ENCODE measurements at places on chromosomes 5 and 9.

GRCh38 chr5:154647761-154648145, 107.4 kb upstream of the LARP1 start:
- DNase-seq = no peak

- DNase-seq = no peak
Measured at GRCh38 chr5:53733853-53734252, 173.4 kb downstream of the NDUFS4 start.

DNA sequence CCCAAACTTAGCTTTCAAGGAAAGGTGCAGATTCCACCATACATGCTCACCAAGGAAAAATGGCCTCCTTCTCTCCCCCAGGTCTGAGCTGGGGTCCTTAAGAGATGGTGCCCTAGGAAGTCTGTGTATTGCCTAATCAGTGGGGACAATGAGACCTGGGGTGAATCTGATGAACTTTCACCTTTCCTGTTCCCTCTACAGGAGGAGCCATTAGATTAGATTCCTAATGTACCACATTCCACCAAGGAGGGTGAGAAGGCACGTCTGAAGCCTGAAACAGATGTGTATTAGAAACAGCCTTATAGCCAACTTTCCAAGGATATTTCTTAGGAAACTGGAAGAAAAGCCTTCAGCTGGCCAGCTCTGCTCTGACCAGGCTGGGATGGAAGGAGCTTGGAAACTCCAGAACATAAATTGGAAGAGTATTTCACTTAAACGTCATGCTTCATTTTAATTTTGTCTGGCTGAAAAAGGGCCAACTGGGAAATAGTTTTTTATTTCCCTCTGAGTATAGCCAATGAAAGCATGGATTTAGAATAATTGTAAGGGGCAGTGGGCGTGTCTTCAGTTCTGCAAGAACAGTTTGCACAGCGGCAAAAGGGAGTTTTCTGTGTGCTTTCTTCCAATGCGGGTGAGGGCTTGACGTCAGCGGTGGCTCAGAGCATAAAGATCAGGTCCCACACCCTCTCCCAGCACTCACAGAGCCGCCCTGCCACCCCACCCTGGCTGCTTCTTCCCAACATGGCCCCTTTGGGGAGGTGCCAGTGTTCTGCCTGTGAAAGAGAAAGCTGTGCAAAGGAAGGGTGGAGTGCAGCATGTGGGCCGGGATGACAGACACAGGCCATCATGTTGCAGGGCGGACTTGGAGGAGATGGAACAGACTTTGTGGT, 210.9 kb downstream of the ESM1 start:
- peak; percentile 86 for DNase-seq

GRCh38 chr5:54207566-54207965, 102.8 kb downstream of the ARL15 start:
- no peak for DNase-seq

DNA sequence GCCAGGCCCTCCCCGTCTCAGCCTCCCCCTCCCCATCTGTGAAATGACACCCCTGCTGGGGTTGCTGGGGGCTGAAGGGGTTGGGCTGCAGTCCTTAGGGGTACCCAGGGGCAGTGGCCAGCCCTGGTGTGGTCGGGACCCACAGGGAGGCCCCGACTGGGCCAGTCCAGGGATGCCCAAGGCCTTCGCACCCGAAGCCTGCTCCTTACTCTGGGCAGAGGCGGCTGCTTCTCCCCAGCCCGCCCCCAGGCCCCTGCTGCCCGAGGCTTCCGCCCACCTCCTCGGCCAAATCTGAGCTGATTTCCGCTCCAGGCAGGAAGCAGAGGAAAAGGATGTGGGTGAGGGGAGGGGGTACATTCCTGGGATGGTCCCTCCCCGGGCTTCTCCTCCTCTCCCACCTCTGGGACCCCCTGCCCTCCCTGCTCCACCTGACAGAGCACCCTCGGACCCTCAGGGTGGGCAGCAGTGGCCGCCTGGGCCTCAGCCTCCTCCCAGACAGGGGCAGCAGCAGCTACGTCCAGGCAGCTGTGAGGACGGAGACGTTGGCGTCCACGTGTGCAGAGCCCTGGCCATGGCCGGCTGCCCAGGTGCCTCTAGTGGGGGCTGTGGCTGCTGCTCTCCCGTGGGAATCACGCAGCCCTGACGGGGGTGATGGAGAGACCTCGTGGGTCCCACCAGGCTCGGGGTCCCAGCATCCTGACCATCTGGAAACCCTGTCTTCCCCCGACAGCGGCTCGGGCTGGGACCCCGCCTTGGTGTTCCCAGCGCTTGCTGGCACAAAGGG, 4.2 kb upstream of the NRARP start:
- peak; percentile 58 for DNase-seq

Data from right forelimb (tissue), 1 donor.